Islet precursor cell (in vitro differentiated cells): ENCODE measurements at places on chromosomes 4 and X.

- DNase-seq: no peak
These were observed 113.4 kb downstream of the ZAR1 start for GRCh38 chr4:48603366-48604003.

- DNase-seq: no peak
These were observed 1408.0 kb downstream of the RAPGEF2 start for GRCh38 chr4:160510928-160511327.

GRCh38 chrX:121433289-121433688, 385.9 kb downstream of the GLUD2 start:
- no peak for DNase-seq

GRCh38 chr4:39032218-39033085, at the start of gene TMEM156:
TMEM156 (minus strand) TSS chr4:39032409; CDS start chr4:39032313, 96 bp downstream.
- DNase-seq: no peak

DNA sequence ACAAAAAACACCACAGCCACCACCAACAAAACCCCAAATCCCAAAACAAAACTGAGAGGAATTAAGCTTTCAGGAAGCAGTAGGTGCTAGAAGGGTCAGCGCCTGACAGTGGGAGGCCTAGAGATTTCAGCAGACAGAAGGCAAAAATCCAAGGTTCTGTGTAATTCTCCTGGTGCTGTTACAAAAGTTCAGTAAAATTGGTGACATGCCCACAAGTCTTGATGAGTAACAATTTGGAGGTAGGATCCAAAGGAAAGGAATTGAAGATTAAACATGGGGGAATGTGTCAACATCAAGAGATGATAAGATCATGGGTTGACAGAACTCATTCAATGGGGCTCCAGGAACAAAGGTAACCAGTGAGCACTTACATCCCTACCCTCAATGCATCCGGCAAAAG, 653.8 kb upstream of the CPEB2 start:
- DNase-seq: no peak

DNA sequence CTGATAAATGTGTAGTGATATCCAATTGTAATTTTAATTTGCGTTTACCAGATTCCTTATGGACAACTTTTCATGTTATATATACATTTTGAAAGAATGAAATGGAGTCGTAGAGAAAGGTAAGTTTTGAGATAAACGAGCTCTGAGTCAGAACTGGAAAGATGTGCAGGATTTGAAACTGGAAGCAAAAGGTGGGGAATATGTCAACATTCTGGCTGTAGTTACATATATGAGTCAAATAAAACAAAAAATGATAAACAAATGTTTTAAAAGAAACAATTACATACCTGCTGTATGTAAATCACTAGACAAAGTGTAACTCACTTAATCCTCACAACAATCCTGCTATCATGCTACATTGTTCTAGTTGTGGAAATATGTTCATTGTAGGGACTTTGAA, 84.0 kb downstream of the LPAR4 start:
- no peak for DNase-seq

- no peak for DNase-seq
These were observed 207.8 kb upstream of the PCDH18 start for GRCh38 chr4:137740141-137740540.

GRCh38 chrX:125926295-125926694, 239.8 kb downstream of the DCAF12L2 start:
- no peak for DNase-seq

- no peak for DNase-seq
These were observed 230.7 kb downstream of the AFAP1 start for GRCh38 chr4:7708981-7709380.

- DNase-seq: no peak
These were observed 674.4 kb upstream of the LCORL start for GRCh38 chr4:18695733-18696527.

- no peak for DNase-seq
These were observed 718.6 kb downstream of the CCSER1 start for GRCh38 chr4:90845777-90846176.
